ENCODE measurements at places on chromosomes 1 and 21. TPM values are rescaled to one million over a fixed set of nuclear protein-coding genes. Genes with fewer than 3 reads are reported as not detected.

Gene SELENBP1
- total RNA-seq: not detected

Gene SLC6A9
- total RNA-seq: 3.2 TPM

Gene MR1
- total RNA-seq: 13.8 TPM

Gene SLAMF1
- total RNA-seq: 74.6 TPM

Gene NCMAP
- total RNA-seq: not detected

Gene GPR161
- 1.3 TPM for total RNA-seq

Gene TRIM58
- 0.48 TPM for total RNA-seq

Gene C1orf167
- total RNA-seq: not detected

Gene CNKSR1
- total RNA-seq: 3.4 TPM

Gene BSND
- total RNA-seq: not detected

- DNase-seq: peak; percentile 34
Measured at GRCh38 chr1:9687120-9687873, 35.8 kb downstream of the PIK3CD start.

DNA sequence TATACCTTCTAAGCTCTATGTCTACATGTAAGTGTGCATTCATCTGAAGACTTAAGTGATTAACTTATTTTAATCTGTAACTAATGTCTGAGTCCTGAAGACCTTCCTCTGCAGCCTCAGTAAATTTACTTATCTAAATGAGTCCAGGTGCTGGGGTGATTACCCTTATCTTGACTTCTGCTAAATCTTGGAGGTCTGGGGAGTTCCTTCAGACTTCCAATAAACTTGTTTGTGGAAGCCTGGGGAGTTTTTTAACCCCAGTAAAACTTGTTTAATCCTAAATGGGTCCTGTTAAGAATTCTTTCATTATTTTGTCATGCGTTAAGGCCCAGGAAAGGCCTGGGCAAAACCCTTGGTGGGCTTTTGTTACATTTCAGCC is 37.0 kb downstream of the RSPH1 start:
- DNase-seq: no peak

DNA sequence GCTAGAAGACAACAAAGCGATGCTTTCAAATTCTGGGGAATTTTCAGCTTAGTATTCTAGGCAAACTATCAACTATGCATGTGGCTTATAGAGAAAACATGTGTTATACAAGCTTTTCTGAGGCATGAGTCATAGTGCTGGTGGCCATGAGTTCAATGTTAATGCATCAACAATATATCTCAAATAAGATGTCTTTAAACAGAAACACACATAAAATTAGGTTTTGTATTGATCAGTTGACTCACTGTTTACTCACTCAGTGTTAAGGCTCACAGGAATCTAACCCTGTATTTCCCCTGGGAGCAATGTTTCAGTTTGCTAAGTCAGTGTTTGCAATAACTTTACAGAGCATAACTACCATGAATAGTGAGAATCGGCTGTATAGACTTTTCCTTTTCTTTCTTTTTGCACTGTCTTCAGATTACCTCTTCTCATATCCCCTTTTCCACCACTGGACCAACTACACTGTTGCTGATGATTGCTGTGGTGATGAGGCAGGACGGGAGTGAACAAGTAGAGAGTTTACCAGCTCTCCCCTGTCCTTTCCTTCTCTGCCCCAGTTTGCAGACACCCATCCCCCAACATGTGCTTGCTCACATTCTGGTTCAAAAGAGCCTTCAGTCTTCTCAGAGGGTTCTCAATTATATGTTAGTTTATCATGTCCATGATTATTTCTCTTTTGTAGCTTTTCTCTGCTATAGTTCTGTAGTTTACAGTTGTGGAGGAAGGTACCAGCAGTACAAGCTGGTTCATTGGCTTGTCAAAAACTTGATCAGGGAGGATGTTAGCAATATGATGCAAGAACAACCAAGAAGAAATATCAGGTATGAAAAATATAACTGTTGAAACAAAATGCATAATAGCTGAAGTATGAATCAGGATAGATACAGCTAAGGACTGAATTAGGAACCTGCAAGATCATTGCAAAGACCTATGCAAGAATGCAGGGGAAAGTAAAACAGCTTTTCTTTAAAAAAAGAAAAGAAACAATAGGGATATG is 23.9 kb downstream of the CD2 start:
- DNase-seq: no peak

DNA sequence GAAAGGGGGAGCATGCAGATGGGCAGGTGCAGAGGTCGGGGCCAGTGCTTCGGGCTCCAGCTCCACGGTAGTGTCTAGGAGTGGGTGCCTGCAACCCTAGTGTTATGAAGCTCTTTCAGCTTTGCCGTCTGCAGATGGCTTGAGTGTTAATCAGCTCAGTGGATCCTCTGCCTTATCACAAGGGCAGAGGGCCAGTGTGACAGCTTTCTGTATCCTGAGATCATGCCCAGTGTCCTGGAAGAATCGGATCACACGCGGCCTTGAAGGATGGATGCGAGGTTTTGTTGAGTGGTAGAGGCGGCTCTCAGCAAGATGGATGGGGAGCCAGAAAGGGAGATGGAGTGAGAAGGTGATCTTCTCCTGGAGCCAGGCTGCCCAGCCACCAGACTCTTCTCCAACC is 25.5 kb upstream of the C1orf146 start:
- DNase-seq: no peak

GRCh38 chr1:26972390-26972789 is 12.1 kb upstream of the KDF1 start:
- no peak for DNase-seq

DNA sequence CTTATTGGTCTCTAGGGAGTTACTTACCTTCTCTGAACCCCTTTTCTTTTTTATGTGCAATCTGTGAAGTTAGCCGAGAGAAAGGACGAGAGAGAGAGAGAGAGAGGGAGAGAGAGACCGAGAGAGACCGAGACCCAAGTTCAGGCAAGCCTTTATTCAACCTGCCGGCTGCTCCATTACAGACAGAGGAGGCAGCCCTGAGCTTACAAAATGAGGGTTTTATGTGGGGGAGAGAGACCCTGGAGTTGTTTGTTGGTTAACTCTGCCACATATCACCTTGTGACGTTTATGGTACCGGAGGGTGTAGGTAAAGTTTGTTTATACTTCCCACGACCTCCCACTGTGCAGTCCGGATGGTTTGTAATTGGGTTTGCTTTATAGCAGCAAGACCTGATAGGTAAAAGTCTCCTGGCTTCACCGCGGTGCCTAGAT is 1.5 kb upstream of the MCOLN3 start:
- no peak for DNase-seq

DNA sequence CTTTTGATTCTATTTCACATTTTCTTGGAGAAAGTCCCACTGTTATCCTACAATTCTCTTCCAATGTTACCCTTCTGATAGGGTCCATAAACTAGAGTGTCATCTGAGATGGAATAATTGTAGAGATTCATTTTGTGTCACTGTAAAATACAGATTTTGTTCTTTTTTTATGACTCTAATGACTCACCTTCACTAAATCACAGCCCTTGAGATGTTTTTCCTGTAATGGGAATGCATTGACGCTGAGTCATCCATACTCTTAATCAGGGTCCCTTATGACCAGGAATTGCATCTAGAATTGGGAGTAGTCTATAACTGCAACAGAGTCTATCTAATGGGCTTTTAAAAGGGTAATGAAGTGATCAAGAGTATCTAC is 315.5 kb downstream of the TGFB2 start:
- DNase-seq: no peak

GRCh38 chr1:46691997-46692790 is 20.5 kb downstream of the TEX38 start:
- no peak for DNase-seq

- DNase-seq: no peak
Measured at GRCh38 chr1:3626025-3626424, 1.2 kb downstream of the TPRG1L start.

DNA sequence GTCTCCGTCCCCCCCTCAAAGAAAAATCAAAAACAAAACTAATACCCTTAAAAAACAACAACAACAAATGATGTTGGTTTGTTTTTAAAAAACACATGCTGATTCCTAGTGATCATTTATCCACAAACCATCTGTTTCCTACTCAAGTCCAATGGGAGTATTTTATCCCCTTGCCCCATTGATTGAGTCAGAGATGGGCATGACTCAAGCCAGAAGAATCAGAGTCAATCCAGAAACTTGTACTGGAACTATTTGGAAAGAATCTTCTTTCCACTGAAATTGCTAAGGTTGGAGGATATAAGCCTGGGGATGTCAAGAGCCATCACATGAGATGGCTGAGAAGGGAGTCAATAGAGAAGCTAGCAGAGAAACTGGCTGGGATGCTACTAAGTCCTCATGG is 176.4 kb downstream of the MIS18A start:
- DNase-seq: no peak

- DNase-seq: no peak
Measured at GRCh38 chr1:100335436-100335835, 16.9 kb upstream of the CDC14A start.

GRCh38 chr1:198649232-198649967 is 10.6 kb downstream of the PTPRC start:
- DNase-seq: no peak

DNA sequence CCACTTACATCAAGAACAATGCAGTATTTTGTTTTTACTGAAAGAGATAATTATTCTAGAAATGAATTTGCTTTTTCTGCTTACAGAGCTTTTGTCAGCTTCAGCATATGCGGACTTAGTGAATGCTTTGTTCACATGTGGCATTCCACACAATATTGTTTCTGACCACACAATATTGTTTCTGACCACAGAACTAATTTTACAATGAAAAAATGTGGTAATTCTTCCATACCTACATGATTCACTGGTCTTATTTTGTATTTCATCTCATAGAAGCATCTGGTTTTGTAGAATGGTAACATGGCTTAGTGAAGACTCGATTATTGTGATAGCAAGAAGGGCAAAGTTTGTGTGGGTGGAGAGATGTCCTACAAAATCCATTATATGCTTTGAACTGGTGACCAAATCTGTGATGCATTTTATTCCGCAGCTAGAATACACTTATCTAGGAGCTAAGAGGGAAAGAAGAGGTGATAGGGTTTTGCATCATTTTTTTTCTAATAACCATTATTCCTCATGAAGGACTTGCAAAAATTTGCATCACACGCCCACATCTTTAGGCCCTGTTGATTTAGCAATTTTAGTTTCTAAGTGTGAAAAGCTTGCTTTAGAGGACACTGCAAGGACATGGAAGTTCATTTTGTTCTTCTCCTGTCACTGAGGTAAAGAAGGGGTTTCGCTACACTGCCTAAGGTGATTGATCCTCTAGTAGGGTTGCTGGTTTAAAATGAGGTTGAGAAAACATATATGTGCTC is 75.3 kb downstream of the HLX start:
- DNase-seq: no peak

GRCh38 chr1:2137257-2138121 is 57.1 kb downstream of the FAAP20 start:
- DNase-seq: no peak

DNA sequence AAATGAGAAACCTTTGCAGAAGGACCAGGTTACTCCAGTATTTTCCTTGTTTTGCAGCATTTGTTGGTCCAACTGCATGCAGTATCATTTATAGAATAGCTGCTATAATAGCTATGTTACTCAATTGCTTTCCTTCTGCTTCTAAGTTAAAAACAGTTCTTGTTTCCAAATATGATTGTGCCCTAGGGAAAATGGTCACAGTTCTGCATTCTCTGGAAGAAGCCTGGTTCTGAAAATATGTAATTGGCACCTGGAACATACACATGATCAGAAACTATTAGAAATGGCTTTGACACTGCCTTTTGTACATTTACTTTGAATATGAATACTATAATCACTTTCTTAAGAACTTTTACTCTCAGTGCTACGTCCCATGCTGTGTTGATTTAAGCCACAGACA is 33.6 kb downstream of the HENMT1 start:
- no peak for DNase-seq

- DNase-seq: no peak
Measured at GRCh38 chr1:63612971-63613370, 19.8 kb downstream of the PGM1 start.

- peak; percentile 43 for DNase-seq
Measured at GRCh38 chr1:93878501-93878888, 511 bp downstream of the DNTTIP2 start.

DNA sequence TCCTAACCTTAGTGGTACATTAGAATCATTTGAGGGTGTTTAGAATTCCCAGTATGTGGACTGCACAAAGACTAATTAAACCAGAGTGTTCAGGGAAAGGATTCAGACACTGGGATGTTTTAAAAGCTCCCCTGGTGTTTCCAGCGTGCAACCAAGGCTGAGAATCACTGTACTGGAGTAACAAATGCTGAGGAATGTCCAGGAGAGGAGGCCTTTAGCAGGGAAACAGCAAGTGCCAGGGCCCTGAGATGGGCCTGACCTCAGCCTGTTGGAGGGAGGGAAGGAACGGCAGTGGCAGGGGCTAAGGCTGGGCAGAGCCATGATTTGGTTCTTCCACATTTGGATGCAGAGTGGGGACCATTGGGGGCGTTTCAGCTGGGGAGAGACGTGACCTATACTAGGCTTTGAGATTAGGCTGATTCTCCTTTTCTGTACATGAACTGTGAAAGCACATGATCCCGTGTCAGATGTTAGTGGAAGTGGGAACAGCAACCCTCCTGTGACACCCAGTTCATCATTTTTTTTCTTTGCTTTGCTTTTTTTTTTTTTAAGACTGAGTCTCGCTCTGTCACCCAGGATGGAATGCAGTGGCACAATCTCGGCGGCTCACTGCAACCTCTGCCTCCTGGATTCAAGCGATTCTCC is 49.3 kb downstream of the KANK4 start:
- no peak for DNase-seq

DNA sequence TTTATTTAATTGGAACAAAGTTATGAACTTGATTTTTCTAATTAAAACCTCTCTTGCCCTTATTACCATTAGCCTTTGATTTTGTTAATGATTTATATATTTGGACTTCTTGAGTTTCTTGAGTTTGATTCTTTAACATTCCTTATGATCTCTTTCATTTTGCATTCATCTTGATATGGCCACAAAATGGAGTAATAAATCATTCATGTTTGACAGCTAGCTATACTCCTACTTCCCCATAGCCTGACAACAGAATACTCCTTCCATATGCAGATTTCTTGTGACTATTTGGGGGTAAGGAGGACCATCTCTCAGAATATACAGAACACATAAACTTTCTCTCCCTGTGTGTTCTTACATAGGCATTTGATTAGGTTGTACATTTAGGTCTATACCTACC is 119.6 kb downstream of the SYT14 start:
- DNase-seq: no peak

DNA sequence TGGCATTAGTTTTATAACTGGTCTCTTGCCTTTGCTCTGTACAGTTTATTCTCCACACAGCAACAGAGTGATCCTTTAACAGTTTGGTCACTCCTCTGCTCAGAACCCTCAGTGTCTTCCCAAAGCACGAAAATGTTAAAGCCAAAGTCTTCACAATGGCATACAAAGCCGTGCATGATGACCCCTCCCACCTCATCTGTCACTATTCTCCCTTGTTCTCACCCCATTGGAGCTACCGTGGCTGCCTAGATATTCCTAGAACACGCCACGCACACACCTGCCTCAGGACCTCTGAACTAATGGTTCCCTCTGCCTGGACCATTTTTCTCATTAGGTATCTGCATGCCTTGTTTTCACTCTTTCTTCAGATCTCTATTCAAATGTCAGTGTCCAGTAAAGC is 8.6 kb upstream of the SEMA4A start:
- DNase-seq: no peak

GRCh38 chr21:46027851-46028493 is 46.4 kb downstream of the COL6A1 start:
- DNase-seq: no peak

GRCh38 chr1:167002354-167002753 is 13.3 kb downstream of the MAEL start:
- DNase-seq: no peak
